RWPE1 (cell line): ENCODE measurements at places on chromosomes 1 and 21.

DNA sequence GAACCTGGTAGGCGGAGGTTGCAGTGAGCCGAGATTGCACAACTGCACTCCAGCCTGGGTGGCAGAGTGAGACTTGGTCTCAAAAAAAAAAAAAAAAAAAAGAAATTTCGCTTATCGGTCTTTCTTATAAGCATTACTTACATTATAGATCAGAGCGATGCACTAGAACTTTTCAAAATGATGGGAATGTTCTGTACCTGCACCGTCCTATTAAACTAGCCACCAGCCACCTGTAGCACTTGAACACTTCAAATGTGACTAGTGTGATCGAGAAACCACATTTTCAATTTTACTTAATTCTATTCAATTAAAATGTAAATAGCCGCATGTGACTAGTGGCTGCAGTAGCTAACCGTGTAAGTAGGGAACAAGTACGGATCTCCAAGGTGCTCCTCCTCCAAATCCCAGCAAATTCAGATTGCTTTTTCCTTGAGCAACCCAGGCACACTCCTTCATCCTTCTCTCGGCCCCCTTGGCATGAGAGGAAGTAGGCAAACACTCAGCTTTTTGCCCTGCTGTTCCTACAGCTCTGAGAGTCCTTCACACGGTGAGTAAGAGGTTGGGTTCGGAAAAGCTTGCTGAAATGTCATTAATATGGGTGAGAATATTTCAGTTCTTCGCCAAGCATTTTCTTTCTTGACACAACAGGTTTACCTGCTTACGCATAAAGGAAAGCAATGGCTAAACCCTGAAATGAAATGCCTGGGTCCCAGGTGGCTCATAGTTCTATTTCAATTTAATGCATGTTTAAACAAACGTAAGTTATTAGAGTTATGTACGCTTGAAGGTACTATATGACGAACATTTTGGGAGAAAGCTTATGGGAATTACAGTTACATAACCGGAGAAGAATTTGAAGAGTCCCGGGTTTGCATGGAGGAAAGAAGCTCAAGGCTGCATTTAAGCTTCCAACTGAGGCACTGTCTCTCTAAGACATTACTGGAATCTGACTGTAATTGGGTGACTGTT is 69.5 kb upstream of the HUNK start:
- no peak for DNase-seq

- no peak for DNase-seq
These were observed 15.0 kb upstream of the ROR1 start for GRCh38 chr1:63758791-63759190.

DNA sequence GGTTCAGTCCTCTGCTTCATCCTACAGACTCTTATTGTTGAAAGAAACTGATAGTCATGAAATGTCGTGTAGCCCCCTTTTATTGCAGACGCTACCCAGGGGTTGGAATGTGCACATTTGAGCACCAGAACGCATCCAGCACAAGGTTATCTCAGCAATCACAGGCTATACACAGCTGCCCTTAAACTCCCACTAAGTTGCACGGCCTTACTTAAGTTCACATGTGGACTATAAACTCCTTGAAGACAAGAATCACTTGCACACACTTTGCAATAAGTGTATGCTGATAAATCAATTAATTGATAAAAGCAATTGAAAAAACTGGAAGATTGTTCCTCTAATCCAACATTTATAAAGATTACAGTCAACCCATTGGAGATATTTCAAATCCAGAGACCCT is 18.9 kb downstream of the SLC30A10 start:
- DNase-seq = no peak

GRCh38 chr1:37478451-37478881 is 4.1 kb downstream of the ZC3H12A start:
- peak; percentile 39 for DNase-seq

DNA sequence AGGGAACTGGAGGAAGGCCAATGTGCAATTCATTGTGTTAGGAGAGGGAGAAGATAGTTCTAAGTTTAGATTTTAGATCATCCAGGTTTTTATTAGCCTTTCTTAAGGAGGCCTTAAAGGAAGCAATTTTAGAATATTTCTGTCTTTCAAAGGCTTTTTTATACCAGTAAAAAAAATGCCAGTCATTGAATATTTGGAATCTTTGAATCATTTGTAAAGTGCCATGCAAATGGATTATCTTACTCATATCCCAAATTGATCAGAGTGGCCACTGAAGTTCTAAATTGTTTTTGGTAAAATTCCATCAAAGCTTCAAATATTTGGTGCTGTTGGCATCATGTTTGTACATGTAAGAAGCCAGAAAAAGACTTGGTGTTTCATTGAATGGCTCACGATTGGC is 244.8 kb downstream of the RPS6KC1 start:
- no peak for DNase-seq

DNA sequence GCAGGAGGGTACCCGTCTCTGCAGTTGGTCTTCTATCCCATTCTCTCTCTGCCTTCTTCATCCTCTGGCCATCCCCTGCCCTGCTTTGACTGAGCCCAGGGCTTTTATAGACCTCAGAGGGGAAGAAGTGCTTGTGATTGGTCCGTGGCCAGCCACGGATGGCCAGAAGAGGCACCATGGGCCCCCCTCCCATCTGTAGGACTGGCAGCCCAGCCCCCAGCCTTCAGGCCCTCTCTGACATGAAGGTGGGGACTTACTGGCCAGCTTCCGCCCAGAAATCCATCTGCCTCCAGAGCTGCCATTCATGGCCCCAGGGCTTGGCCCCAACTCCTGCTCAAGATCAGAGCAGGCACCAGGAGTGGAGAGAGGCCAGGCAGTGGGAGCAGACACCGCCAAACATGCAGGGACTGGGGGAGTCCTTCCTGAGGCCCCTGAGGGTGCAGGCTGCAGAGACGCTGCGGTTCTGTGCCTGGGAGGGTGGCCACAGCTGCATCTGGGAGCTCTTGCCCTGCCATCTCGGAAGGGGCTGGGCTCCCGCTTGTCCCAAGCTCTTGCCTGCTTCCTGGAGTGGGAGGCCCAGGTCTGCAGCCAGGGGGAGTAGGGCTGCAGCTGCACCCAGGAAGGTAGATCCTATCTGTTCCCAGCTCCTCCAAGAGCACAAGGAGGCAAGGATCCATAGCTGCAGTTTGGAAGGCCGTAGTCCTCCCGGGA is 698.6 kb upstream of the B3GALT2 start:
- DNase-seq = no peak
